Dermis microvascular lymphatic vessel endothelial cell (primary cell): ENCODE measurements at places on chromosomes 12 and 14. TPM values are rescaled to one million over a fixed set of nuclear protein-coding genes. Genes with fewer than 3 reads are reported as not detected.

DNA sequence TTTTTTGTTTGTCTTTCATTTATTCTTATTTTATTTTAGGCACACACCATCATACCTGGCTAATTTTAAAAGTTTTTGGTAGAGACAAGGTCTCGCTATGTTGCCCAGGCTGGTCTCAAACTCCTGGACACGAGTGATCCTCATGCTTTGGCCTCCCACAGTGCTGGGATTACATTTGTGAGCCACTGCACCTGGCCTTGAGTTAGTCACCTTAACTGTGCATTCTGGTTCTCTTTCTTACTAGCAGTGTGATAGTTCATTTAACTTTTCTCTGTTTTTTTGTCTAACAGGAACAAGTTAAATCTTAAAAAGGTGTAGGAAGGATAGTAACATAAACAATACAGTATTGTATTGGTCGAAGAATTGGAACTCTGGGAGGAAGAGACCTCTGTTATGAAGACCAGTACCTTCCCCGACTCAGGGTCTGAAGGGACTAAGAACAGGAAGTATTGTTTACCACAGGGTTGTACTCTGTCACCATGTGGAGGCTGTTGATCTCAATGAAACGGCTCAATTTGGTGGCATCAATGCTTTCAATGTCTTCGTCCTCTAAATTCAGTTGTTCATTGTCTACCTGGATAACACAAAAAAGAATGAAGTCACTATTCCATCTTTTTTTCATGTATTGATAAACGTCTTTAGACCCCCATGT lies 17.7 kb downstream of the ERP27 start:
- DNase-seq = no peak

DNA sequence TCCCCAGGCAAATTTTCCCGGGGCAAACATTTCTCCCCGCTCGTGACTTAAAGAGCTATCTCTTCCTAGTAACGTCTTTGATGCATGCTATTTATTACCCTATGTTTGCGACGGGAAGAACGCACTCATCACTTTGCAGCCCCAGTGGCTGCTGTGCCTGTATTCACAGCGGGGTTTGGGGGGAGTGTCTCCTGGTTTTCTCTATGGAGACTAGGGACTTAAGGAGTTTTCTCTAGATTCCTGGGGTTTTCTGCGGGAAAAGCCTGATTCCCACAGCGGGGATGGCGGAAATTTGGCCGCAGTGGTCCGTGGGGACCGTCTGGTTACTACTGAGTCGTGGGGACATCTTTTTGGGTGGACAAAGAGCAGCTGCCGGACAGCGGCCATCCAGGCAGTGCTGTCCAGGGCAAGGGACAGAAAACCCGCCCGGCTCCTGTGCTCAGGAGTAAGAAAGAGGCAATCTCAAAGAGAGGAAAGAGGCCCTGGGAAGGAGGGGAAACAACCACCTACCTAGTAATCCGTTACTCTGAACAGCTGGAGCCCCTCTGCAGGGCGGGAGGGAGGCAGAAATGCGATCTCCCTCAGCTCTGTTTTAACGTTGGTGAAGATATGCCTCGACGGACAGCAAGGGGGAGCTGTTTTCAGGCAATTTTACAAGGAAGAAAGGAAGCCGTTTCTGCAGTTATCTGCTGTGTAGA lies 771 bp upstream of the AVPR1A start:
- DNase-seq = peak; percentile 22

- DNase-seq = no peak
Measured at GRCh38 chr14:105488781-105489541, 2.1 kb upstream of the TEDC1 start.

- DNase-seq = no peak
Measured at GRCh38 chr12:56728139-56728861, 3.2 kb upstream of the NACA start.

DNA sequence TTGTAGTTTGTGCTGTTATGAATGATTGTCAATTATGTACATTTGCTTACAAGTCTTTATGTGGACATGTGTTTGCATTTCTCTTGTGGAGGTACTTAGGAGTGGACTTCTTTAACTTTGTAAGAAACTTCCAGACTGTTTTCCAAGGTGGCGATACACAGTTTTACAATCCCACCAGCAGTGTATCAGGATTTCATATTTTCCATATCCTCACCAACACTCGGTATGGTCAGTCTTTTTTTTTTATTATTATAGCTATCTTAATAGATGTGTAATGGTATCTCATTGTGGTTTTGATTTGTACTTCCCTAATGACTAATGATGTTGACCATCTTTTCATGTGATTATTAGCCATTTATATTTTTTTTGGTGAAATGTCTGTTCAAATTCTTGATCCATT lies 73.7 kb upstream of the KCNH3 start:
- no peak for DNase-seq

DNA sequence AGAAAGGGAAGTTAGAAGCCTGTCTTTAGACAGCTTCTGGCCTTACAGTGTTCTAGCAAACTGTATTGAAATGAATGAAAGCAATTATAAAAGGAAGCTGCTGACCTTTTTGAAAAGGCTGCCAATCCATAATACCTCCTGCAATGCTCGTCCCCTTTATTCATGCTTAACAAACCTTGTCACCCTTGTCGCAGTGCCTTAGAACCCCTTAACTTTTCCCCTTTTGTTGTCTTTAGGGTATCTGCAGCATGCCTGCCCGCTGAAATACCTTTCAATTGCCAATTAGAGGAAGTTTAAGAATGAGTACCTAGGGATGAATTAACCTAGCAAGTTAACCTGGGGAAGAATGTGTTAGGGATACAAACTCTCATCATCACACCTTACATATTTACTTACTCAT lies 731.2 kb downstream of the RERGL start:
- no peak for DNase-seq

DNA sequence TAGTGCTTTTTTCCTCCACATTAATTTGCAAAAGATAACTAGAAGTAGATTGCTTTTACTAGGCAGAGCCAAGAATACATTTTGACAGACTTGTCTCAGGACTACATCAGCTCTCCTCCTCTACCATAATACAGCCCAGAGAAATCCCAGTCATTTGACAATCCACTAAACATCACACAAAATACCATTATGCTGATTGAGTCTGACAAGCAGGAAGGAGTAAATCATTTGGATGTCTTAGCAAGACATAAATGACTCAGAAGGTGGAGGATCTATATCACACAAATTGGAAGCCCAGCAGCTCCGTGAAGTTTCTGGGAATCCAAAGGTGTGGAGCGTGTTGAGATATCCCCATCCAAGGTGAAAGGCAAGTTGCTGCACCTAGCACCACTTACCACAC lies 75.4 kb upstream of the FKBP4 start:
- no peak for DNase-seq

DNA sequence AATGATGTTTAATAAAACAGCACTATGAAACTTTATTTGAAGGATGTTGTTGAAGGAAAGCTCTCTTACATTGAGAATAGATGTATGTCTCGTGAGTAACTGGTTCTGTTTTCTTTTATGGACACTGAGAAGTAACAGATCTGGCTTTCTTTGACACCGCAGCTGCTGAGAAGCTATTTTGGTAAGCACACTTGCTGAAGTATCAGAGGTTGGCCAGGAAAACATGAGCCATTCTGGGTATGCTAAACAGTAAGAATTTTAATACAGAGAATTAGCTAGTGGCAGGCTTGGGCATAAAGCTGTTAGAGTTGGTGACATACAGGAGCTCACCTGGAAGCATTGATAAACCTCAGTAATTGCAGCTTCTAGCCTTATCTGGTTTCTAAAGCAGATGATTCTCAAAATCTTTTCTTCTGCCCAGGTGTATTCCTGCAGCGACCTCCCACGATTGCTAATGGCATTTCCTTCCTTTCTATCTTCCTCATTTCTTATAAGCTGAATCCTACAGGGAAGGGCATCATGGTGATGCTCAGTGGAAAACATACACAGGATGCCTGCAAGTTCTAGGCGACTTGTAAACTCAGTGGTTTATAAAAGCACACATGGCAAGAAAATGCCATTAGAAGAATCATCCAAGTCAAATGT lies 291.6 kb upstream of the SLC16A7 start:
- DNase-seq = no peak

DNA sequence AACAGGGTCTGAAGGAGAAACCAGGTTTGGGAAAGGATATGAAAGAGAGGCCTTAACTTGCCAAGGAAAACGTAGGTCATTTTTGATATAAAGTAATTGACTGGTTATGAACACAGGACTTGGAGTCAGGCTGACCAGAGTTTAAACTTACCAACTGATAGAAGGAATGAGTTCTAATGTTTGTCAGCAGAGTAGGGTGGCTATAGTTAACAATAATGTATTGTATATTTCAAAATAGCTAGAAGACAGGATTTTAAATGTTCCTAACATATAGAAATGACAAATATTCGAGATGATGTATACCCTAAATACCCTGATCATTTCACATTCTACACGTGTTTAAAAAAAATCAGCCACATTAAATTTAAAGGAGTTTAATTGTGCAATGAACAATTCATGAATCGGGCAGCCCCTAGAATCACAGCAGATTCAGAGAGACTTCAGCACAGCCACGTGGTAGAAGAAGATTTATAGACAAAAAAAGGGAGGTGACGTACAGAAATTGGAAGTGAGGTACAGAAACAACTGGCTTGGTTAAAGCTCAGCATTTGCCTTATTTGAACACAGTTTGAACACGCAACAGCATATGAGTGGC lies 52.5 kb upstream of the PLEKHG7 start:
- DNase-seq = no peak

GRCh38 chr14:100422556-100423316 lies 99.6 kb downstream of the SLC25A47 start:
- DNase-seq = no peak

GRCh38 chr12:102061560-102062418 lies at the start of gene WASHC3:
Gene WASHC3 (minus strand): TSS chr12:102061991. CDS start chr12:102061962, 29 bp downstream.
- peak; percentile 93 for DNase-seq

DNA sequence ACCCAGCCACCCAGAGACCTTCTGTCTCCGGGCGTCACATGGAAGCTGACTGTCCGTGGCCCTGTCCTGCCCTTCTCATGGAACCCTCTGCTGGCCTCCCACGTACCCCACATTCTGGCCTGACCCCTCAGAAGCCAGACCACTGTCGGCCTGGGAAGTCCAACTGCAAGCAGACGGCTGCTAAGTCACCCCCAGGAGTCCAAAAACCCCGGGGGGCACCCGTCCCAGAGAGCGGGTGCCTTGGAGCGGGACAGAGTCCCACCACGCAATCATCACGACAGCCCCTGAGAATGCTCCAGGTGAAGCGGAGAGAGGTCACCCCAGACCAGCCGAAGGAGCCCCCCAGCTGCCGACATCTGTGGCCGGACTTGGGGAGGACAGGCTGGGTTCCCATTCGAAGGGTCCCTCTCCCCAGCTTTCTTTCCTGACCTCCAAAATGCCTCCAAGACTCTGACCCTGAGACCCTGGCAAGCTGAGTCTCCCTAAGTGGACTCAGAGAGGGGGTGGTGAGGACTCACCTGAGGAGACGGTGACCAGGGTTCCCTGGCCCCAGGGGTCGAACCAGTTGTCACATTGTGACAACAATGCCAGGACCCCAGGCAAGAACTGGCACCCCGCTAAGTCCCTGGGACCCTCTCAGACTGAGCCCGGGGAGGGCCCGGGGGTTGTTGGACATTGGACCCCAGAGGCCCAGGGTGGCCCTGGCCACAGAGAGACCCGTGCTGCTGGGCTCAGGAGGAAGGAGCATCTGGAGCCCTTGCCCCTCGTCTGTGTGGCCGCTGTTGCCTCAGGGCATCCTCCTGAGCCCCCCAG lies 337.1 kb downstream of the TMEM121 start:
- DNase-seq = no peak

GRCh38 chr12:50859621-50860310 lies 17.0 kb downstream of the TMPRSS12 start:
- no peak for DNase-seq

TAS2R13 gene
- 0.39 and 0.63 TPM in 2 replicates for total RNA-seq

UBE3B gene
- total RNA-seq = 23.0 and 29.0 TPM in 2 replicates

VAMP1 gene
- total RNA-seq = 1.5 and 3.3 TPM in 2 replicates

RNASE1 gene
- 7.1 and 8.0 TPM in 2 replicates for total RNA-seq
